ENCODE measurements at places on chromosomes 11 and 22.
A peak's percentile ranks its signal among the peaks of the same experiment; 100 is the strongest.

DNA sequence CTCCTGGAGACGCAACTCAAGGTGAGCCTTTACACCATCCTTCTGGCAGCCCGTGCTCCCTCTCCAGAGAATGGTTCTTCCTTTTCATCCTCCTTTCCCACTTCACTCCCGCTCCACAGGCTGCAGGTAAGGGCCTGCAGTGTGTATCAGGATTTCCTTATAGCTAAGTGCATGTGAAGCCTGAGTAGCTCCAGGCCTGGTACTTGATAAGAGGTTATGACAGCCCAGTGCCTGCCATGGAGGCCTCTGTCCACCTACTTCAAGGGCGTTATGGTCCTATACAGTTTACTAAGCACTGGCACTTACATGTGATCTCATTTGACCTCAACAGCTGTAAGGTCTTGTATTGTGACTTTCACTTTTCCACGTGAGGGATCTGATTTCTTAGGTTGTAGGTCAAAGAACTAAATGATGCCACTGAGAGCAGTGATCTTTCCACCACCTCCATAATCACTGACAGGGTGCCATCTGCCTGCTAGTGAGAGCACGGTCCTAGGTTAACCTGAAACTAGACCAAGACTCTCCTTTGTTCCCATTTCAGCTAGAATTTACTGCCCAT is 18.1 kb downstream of the SSH3 start:
- no peak for DNase-seq

DNA sequence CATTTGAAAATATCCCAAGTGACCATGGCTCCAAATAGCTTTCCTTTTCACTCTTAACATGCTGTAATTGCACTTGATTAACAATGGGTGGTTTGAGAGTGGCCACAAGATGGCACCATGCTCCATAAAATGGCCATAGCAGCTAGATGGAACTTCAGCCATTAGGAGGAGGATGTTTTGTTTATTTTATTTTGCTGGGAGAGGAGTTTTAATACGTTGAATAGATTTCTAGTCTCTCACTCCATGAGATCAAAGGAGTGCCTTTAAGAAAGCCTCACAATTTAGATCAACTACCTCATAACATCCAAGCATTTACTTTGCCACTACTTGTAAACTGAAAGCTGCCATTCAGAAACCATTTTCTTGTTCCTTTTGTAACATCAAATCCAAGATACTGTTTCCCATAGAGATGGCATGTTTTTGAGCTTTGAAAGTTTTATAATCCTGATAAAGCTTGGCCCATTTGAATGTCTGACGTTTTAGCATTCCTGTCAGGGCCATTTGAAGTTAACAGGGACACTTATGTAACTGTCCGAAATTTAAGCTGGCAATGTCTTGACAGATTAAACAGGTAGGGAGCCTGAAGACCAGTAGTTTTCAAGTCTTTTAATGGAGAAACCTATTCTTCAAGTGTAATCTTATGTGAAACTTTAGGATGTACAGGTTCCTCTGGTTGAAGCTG is 4.7 kb downstream of the FEN1 start:
- peak; percentile 63 for DNase-seq

DNA sequence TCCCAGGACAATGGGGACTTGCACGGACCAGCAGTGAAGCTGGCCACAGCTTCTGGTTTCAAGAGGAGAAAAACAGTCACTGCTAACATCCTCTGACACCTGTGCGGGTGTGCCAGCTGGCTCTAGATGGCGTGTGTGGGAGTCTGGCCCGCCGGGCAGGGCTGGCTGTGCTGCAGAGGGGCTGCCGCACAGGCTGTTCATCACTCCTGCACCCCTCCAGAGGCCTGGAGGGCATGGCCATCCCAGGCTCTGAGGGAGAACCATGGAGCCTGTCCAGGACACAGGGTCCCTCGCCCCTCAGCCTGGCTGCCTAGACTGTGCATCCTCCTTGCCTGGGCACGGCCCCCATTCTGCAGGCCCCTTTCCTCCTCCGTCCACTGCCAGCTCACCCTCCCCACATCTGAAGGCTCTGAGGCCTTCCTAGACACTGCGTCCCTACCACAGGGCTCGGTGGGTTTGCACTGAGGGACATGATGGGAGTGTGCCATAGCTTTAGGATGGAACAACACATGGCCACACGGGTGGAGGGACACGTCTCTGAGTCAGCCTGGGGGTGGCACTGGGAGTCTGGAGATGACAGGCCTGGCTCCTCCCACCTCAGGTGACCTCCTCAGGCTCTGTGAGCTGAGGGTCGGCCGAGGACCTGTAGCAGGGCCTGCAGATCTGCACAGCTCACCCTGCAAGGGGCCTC is 42.1 kb upstream of the GNB1L start:
- no peak for DNase-seq

DNA sequence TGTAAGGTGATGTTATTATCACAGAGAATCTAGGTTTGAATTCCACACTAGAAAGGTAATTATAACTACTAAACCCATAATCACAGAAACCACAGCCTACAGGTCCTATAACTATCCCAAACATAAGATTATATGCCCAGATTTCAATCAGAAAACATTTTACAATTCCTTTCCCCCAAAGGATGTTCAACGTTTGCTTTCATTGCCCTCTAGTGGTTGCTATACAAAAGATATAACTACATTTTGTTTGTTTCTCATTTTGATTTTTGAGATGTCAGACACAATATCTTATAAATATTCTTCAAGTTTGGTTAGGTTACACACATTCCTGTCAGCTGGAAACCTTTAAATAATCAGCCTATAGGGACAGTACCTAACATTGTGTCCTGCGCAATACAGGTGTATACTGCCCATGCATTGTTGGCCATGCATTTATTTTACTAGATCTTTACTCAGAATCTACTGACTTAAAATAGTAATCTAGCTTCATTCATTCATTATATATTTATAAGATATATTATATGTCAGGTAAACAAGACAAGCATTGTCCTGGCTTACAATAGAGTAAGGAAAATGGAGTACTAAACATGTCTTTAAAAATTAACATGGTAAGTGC is 530.5 kb upstream of the CCDC90B start:
- no peak for DNase-seq

DNA sequence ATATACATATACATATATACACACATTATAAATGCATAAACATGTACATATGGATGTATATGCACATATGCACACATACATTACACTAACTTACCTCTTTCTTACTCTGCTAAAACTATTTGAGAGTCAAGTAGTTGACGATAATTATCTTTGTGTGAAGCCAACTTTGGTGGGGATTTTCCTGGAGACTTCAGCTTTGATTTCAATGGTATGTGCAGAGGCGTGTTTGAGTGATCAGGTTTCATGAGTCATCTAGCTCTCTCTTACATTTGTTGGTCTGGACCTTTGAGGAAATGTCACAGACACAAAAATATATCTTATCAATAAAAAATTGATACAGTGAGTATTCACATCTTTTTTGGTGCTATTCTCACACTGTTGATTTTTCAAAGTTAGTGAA is 769.1 kb upstream of the LUZP2 start:
- DNase-seq: no peak

GRCh38 chr11:107592813-107593212 is 1.9 kb downstream of the ELMOD1 start:
- no peak for DNase-seq

DNA sequence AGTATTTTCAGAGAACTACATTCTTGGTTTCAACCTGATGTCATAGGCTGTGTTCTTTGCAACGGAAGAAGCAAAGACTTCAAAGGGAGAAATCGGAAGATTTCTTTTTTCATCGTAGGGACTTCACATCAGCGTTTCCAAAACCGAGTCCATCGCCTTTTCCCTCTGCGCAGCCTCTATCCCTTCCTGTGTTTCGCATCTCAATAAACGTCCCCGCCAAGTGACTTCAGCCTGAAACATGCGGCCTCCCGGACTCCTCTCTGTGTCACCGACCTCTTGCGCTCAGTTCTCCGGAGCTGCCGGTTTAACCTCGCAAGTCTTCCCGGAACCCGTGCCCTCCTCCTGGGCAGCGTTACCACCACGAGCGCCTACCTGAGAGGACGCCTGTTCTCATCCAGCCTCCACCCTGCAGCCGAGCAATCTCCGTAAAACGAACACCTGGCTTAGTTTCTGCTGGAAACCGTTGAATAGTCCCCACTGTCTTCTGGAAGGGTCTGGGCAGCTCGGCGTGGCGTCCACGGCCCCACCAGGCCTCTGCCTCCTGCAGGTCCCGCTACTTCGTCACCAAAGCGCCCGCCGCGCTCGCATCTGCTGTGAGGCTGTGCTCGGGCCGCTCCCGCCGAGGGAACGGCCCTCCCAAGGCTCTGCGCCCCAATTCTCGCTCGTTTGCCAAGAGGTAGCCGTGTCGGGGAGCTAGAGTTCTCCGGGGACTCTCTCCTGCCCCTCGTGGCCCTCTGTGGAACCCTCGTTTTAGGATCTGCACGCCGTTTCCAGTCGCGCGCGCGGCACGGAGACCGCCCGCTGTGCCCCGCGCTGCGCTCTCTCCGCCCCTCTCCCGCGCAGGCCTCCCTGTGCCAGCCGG is at the start of gene GLB1L3:
TSS of gene GLB1L3 (plus strand) at position 846 of the 862 bp plus-strand sequence. CDS start 362 bp downstream, outside the sequence.
- DNase-seq: peak; percentile 69

GRCh38 chr11:47928426-47928825 is 51.9 kb upstream of the PTPRJ start:
- DNase-seq: no peak

DNA sequence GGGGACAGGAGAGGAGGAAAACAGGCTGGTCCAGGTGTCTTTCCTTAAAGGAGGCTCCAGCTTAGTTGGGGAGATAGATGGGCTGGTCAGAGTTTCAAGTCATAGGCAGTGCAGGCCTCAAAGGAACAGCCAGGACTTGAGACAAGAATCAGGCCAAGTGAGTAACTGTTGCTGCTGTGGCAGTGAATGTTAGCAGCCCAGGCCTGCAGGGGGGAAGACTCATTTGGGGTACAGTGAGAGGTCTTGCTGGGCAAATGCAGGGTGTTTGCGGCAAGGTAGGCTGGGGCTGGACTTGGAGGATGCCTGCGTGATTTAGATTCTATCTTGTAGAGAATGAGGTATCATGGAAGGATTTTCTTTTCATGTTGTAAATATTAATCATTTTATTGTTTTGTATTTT is 24.1 kb downstream of the PTPRJ start:
- DNase-seq: no peak

DNA sequence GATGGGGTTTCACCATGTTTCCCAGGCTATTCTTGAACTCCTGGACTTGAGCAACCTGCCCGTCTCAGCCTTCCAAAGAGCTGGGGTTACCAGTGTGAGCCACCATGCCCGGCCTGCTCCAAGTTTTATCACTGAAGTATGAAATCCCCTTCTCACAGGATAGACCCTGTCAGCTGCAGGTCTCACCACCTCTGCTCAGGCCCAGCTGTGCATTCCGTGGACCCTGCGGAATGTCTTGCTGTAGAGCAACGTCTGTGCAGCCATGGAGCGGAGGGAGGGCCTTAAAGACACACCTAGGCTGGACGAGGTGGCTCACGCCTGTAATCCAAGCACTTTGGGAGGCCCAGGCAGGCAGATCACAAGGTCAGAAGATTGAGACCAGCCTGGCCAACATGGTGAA is 625.4 kb downstream of the BRD1 start:
- no peak for DNase-seq

GRCh38 chr11:65420506-65420905 is 2.1 kb upstream of the NEAT1 start:
- DNase-seq: no peak

GRCh38 chr11:118057251-118058145 is 19.4 kb upstream of the TMPRSS4 start:
- DNase-seq: no peak

DNA sequence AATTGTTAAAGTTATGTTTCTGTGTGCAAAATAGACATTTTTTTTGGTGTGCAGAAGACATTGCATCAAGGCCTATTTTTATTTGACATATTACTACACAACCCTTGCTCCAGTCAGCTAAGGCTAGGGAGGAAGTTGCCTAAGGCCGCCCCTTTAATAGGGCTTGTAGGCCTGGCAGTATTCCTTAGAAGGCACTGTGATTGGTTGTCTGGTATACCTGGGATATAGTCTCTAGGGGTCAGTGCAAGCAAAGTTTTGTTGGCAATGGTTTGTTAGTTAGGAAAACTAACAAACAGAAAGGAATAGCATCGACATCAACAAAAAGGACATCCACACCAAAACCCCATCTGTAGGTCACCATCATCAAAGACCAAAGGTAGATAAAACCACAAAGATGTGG is 16.9 kb downstream of the CCDC15 start:
- no peak for DNase-seq

DNA sequence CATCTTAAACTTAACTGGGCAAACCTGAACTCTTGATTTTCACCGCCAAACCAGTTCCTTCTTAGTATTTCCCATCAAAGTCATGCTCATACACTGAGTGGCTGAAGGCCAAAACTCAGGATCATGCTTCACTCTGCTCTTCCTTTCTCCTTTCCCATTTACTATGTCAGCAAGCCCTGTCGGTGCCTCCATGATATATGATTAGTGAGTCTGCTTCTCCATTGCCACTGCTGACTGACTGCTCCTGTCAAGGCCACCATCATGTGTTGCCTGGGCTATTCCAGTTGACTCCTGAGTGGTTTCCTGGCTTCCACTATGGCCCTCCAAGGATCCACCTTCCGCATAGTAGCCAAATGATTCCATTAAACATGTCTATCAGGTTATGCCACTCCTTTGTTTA is 42.8 kb upstream of the AMPD3 start:
- no peak for DNase-seq

DNA sequence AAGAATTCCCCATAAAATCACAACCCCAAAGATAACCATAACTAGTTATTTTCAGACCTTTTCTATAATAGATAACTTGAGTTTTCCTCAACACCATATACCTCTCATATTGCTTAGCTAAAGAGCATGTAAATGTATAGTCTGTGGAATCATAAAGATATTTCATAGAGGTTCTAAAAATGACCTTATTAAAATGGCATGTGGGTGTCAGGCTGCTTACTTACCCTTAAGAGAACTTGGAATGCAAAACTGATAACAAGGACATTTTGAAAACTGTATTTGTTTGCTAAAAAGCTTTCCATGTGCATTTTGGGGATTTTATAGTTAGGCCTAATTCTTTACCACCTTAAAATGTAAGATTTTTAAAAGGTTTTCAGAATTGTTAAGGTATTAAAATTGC is 4.7 kb downstream of the SIK2 start:
- DNase-seq: no peak

- no peak for DNase-seq
These were observed 47.5 kb downstream of the PAMR1 start for GRCh38 chr11:35477901-35478300.

DNA sequence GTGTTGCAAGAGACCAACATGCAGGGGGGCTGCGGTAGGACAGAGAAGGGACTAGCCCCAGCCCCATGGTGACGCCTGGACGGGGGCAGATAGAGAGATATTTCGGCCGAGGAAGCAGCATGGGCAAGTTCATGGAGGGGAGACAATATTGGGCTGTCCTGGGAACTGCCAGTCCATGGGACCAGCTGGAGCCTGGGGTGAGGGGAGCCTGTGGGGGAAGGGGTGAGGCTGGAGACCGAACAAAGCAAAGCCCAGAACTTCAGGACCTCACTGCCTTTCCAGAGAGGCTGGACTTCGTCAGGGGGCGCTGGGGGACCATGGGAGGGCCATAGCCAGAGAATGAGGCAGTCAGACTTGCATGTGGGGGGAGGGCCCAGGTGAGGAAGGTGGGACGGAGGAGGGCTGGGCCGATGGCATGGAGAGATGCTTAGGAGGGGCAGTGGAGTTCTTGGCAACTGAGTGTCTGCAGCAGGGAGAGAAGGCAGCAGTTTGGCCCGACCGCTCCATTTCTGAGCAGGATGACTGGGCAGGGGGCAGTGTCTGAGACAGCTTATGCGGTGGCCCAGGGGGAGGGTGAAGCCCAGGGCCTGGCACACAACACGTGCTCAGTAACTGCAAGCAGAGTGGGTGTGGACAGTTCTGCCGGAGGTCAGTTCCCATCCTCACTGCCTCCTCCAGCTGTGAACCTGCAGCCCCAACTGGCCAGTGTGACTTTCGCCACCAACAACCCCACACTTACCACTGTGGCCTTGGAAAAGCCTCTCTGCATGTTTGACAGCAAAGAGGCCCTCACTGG is 712 bp downstream of the UPK3A start:
- DNase-seq: no peak
